ENCODE measurements at places on chromosomes 2 and 18. TPM values are rescaled to one million over a fixed set of nuclear protein-coding genes. Genes with fewer than 3 reads are reported as not detected.

Gene ERCC3
- 41.1 TPM for total RNA-seq

DNA sequence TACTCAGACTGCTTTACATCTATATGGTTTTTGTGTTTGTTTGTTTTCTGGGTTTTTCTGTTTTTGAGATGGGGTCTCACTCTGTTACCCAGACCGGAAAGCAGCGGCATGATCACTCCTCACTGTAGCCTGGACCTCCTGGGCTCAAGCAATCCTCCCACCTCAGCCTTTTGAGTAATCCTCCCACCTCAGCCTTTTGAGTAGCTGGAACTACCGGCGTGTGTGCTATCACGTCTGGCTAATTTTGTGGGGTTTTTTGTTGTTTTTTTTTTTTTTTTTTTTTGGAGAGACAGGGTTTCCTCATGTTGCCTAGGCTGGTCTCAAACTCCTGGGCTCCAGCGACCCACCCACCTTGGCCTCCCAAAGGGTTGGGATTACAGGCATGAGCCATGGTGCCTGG lies 9.1 kb downstream of the MAP3K2 start:
- no peak for DNase-seq

- no peak for DNase-seq
Measured at GRCh38 chr2:197239434-197239833, 71.1 kb downstream of the ANKRD44 start.

DNA sequence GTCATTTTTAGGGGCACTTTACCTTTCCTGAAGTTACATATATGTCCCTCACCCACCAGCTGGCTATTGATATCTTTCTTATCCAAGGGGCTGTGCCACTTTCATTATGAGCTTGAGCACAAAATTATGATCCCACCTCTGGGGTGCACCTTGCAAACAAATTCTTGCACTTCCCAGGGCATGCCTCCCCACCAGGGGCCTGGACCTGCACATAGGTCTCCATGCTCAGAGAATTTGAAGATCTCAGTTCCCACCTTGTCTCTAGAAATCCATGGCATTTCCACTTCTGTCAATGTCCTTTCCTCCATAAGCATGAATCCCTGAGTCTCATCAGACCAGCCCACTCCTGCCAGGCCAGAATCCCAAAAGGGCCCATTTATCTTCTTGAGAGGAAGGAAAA lies 449.1 kb upstream of the REG3G start:
- DNase-seq: no peak

GRCh38 chr2:3272761-3273160 lies 104.9 kb downstream of the EIPR1 start:
- DNase-seq: no peak

Gene RGPD3
- not detected for total RNA-seq

GRCh38 chr2:10982931-10983701 lies 71.4 kb downstream of the KCNF1 start:
- DNase-seq: no peak

DNA sequence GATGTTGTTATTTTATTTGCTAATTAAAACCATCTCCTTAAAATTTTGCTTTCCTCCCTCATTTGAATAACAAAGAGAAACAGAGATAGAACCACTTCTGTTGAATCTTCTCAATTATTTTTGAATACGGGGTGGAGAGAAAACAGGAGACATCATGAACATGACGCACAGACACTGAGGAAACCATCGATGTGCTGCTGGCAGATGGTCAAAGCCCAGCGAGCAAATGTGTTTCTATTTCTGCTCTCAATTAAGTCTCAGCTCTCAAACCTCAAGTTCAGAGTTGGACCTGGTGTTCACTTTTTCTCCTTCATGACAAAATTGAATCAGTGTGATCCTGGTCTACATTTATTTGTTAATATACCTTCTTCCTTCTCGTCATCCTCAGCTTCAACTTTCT lies 36.1 kb upstream of the TWIST2 start:
- DNase-seq: no peak

GRCh38 chr2:44844651-44845270 lies 96.7 kb upstream of the SIX3 start:
- DNase-seq: peak; percentile 11

Gene PLGLB2
- 0.10 TPM for total RNA-seq

- DNase-seq: no peak
Measured at GRCh38 chr2:153971855-153972254, 100.1 kb downstream of the GALNT13 start.

Gene UGT1A4
- total RNA-seq: not detected

DNA sequence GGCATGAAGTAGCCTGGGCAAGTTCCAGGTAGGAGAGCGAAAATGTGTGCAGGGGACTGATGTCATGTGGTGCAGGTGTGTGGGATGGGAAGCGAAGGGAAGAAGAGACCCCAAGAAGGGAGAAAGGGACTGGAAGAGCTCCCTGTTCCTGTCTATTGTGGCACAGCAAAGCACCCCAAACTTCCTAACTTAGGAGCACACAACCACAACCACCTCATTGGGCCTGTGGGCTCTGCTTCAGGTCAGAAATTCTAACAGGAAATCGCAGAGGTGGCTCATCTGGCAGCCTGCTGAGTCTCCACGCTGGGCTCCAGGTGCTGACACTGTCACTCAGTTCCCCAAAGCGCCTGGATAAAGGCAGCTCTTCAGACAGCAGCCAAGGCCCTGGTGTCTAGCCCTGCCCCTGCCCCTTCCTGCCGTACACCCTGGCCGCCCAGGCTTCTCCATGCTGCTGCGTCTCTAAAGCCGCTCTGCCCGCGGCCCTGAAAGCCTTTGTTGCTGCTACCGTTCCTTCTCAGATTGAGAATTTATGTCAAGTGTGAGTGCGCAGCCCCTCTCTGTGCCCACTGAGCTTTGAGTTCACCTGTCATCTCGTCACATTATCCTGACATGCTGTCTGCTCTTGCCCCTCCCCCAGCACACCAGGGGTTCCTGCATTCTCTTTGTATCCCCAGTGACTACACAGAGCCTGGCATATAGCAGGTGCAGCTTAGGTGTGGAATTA lies 140.2 kb upstream of the BCL2L11 start:
- DNase-seq: no peak

GRCh38 chr2:44802777-44803424 lies 138.6 kb upstream of the SIX3 start:
- no peak for DNase-seq

- DNase-seq: no peak
Measured at GRCh38 chr18:56541793-56542192, 96.6 kb downstream of the TXNL1 start.

Gene ATOH8
- not detected for total RNA-seq

Gene RBKS
- total RNA-seq: 1.2 TPM

- no peak for DNase-seq
Measured at GRCh38 chr18:45057955-45058600, 377.4 kb downstream of the SETBP1 start.

GRCh38 chr2:100246163-100247145 lies 75.8 kb downstream of the LONRF2 start:
- DNase-seq: peak; percentile 42

Gene REG3A
- total RNA-seq: not detected

All from activated naive CD4-positive, alpha-beta T cell treated with anti-CD3 and anti-CD28 coated beads for 36 hours (primary cell).